Activated naive CD8-positive, alpha-beta T cell treated with anti-CD3 and anti-CD28 coated beads, Interleukin-2, amount 50 U/mL, for 24 hours (primary cell): ENCODE measurements at places on chromosomes 1 and 21.
A peak's percentile ranks its signal among the peaks of the same experiment; 100 is the strongest.

DNA sequence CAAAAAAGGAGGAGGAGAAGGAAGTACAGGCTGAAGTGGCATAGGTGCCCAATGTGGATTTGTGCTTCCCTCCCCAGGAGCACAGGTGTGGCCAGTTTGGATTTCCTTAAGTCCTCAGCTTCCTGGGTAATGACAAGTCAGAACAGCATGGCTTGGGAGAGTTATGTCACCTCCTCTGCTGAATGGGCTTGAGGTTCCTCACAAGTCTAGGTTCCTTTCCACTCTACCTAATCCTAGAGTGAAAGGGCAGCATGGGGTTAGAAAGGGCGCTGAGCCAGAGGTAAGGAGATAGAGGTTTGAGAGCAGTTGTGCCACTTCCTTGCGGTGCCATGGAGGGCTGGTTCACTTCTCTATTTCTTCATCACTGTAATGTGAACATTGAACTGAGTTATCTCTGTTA, 35.5 kb upstream of the IL20 start:
- DNase-seq = no peak

DNA sequence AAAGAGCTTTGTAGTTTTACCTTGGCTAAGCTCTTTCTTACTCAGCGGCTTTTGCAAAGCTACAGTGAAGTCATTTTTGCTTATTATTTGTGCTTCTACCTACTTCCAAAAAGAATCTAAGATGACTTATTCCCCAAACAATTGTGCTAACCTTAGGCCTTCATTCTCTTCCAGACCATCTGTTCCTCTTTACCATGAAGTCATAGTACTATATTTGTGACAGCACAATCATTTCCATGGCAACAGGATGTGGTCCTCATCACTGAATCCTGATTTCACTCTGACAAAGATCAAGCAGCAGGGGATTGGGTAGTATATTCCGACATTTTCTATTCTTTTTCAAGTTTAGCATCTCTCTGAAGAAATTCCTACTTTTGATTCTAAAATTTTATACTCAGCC, 24.8 kb upstream of the NMNAT2 start:
- no peak for DNase-seq

DNA sequence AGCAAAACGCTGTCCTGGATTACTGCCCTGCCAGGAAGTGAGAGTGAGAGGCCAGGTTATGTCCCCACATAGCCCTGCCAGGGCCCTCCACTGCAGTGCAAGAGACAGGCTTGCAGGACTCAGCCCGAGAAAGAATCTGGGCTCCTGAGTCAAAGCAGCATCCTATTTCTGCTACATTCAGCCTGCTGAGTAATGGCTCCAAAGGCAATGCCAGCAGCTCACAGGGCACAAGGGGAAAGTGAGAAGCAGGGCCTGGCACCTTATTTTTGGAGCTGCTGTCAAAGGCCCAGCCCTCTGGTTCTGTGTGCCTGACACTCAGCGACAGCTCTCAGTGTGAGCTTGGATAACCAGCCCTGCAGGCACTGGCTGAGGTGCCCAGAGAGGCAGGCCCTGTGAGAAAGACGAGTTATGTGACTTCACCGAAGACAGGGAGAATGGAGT, 83.9 kb downstream of the DTL start:
- DNase-seq = no peak

DNA sequence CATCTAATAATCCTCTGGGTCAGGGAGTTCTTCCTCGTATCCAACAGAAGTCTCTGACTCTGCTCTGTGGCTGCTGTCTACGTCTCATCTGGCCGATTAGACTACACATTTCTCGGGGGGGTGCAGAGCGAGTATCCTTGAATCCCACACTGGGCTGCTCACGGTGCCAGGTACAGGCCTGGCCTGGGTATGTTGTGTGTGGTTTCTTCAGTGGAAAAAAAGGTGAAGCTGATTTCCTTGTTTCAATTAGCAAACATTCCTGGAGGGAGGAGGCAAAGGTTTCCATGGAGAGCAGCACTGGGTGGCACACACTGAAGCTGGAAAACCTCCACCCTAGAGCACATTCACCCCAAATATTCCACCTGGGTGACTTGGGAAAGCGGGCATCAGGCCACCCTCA, 2.0 kb upstream of the RAB7B start:
- no peak for DNase-seq

DNA sequence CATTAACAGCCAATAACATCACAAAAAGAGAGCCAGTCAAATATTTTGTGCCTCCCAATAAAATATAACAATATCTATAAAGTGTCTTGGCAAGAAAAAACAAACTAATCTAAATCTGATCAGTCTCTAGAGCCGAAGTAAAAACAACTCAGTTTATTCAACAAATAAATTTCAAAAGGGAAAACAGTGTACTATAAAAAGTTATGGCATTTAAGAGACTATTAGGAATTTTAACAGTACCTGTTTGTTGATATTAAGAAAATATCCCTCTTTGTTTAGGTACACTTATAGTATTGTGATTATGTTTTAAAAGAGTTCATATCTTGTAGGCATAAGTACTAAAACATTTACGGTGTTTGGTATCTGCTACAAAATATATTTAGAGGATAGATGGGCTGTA, 36.6 kb upstream of the C1orf53 start:
- no peak for DNase-seq

- no peak for DNase-seq
Observed at GRCh38 chr1:115811140-115811828, 29.6 kb downstream of the NHLH2 start.

DNA sequence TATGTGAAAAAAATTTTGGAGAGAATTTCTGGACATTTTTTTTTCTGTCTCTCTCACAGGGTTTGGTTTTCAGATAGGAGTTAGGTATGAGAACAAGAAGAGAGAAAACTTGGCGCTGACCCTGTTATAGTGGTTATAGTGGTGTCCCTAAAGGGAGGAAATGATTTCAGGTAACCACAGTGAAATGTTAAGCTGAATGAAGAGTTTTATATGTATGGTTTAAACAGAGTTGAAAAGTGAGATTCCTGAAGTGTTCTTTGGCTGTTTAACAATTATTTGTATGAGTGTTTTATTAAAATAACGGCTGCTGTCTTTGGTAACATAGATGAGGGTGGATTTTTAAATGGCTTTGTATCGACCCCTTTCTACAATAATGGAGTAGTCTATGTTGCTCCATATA, 6.3 kb downstream of the RBM15 start:
- no peak for DNase-seq

DNA sequence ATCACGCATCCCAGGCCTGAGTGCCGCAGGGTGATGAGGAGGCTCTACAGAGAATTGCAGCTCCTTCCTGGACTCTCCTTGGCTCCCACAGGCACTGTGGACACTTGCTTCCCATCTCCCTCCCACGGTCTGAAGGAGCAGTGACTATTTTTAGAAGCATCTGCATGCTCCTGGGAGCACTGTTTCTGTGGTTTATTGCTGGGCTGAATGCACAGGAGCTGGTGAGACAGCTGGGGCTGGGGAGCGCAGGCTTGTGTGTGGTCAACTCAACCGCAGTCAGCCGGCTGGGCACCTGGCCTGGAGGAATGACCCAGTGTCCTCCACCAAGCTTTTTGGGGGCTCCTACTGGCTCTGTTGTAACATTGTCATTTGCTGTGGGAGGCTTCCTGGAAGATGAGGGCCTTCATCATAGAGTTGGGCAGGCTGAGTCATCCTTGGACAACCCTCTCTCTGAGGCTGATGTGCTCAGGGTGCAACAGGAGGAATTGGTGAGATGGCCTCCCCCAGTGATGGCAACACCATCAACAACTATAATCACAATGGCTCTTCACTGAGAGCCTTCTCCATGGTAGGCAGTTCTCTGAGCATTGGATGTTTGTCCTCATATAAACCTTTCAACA, 1.7 kb downstream of the NFASC start:
- DNase-seq = no peak

DNA sequence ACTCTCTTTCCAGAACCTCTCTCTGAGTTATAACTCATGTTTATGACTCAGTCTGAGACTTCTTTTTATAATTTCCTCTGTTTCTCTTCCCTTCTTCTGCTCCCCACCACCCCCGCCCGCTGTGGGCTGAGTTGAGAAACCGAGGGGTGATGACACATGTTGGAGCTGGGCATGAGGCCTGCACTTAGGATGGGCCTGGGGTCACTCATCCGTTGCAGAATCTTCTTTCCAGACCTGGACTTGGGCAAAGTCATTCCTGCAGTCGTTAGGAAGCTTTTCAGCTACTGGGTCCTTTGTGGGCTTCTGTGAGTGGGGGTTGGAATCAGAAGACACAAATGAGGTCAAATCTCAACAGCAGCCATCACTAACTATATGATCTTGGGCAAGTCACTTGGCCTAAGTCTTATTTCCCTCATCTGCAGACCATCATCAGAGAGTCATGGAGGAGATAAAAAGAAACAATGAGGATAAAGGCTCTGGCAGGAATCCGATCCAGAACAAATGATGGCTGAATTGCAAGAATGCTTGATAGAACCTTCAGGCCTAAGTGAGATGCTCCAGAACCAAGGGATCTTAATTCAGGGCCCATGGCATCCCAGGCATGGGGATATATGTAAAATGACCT, 53.4 kb downstream of the RPS6KA1 start:
- peak; percentile 86 for DNase-seq

DNA sequence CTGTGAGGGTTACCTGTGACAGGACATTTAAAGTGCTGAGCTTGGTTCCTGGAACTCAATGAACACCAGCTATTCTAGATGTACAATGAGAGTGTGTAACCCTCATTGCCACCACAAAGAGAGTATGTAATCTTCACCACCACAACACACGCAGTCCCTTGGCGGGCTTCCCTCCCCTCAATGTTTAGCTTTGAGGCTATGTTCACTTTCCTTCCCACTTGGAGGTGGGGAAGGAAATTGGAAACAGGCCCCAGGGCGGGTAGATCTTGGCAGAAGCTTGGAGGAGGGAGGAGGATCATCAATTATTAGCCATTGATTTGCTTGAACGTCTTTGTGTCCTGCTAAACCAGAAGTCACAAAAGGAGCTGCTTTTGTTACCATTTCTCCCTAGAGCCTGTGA, 8.3 kb upstream of the COL16A1 start:
- no peak for DNase-seq

DNA sequence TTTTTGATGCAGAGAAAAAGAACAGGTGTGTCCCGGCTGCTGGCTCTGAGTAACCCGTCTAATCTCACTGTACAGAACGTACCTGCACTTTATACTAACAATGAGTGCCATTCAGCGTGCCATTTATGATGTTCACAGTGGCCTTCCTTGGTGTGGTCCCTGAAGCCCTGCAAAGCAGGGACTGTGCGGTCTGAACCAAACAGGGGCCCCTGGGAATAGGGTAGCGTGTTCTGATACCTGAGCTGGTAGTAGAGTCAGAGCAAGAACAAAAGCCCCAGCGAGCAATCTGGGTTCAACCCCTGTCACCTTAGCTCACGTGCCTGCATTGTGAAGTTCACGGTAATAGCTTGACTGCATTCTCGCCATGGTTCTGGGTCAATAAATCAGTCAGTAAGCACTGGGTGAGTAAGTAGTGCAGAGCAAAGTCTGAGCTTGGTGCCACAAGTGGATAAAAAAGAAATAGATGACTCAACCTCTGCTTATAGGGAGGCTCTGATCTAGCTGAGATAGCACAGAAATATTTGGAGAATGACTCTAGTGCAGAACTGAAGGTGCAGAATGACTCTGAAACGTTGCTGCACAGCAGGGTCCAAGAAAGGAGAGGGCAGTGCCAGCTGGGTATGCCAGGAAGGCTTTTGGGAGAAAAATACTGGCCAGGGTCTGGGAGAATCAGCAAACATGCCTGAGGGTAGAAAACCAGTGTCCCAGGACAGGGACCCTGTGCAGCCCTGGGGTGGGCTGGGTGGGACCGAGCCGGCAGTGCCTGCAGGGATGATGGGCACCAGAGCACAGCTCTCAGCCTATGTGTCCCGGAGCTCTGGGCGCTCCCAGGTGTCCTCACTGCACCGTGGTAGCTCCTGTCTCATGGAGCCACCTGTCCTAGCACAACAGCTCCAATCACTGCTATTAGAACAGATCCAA, 125.9 kb downstream of the RHOU start:
- no peak for DNase-seq

DNA sequence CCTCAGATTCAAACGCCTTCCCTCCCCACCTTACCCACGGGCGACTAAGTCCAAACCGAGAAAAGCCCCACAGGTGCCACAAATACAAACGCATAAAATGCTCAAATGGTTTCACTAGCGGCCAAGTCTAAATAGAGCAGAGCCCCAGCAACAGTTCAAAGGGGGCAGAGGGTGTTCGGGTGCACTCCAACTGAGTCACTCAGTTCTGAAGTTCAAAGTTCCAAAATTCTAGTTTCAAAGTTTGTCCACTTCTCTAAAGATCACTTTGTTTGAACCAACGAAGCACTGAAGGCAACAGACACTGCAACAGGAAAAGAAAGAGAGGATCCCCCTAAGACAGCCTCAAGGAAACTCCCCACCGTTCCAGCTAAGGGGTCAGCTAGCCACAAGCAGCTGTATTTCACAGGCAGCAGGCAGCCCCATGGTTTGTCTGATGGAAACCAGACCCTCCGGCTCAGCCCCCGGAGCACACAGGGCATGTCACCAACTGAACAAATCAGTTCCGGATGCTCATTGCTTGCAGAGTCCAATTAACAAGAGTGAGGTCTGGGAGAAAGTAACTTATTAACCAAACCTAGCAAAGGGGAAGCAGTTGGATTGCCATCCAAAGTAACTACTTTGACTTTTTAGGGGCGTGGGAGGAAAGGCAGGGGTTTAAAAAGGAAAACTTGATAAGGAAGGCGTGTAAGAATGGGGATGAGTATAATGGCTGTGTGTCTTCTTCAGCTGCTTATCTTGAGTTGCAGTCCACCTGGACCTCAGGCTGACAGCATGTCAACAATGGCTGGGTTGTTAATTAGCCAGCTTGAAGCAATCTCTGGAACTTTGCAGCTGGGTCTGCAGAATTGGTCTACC, 1423.9 kb upstream of the PRMT6 start:
- no peak for DNase-seq

DNA sequence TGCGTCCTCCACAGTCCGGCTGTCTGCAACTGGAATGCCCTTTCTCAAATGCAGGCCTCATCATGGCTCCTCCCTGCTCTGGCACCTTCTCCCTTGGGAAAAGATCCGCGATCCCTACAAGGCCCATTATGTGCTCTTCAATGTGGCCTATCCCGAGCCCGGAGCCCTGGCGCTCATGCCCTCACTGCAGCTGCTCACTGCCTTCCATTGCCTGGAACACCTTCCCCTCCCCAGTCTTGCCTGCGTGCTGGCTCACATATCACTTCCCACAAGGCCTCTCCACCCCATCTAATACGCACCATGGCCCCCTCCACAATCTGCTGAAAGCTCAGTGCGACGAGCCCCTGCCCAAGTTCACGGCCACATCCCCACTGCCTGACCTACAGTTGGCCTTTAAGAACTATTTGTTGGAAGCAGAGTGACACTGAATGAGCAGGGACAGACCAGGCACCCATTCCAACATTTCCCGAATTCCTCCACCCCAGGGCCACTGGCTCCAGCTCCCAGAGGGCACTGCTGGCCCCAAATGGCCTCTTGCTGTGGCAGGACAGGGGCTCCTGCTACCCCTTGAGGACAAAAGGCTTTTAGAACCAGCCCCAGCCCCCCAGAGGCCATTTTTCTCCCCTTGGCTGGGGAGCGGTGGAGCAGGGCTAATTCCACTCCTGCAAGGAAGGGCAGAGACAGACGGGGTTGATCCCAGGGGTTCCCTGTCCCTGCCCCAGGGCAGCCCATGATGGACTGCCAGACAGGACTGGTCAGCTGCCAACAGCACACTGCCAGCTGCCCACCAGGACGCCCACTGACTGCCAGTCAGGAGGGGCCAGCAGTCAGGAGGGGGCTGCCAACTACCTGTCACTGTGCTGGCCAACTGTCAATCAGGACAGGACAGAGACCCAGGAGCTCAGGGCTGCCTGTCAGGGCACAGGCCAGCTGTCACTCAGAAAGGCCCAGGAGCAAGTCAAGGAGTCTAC, 64.8 kb downstream of the DHRS3 start:
- DNase-seq = no peak

- no peak for DNase-seq
Observed at GRCh38 chr1:17342014-17342441, 30.0 kb upstream of the PADI6 start.
